ENCODE measurements at places on chromosomes 6 and 20. TPM values are rescaled to one million over a fixed set of nuclear protein-coding genes. Genes with fewer than 3 reads are reported as not detected.
A peak's percentile ranks its signal among the peaks of the same experiment; 100 is the strongest.

DNA sequence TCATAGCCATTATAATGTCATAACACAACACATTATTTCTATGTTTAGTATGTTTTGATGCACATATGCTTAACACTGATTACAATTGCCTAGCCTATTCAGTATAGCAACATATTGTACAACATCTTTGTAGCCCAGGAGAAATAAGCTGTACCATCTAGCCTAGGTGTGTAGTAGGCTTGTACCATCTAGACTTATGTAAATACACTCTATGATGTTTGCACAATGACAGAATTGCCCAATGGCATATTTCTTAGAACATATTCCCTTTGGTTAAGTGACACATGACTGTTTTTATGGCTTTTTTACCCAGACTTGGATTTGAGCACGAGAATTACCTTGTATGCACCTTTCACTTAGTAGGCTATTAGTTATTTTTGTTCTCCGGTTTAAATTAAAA is 64.5 kb upstream of the HIVEP1 start:
- no peaks in the 10 kb centered on the region for H3K4me1 ChIP-seq
- no peaks in the 10 kb centered on the region for H3K27me3 ChIP-seq
- H3K36me3 ChIP-seq = no peaks in the 10 kb centered on the region
- no peak overlapping the region for H3K4me3 ChIP-seq
- no peak overlapping the region for H3K27ac ChIP-seq
- DNase-seq = no peak

The KIAA1755 gene
- 2.8 TPM for total RNA-seq

DNA sequence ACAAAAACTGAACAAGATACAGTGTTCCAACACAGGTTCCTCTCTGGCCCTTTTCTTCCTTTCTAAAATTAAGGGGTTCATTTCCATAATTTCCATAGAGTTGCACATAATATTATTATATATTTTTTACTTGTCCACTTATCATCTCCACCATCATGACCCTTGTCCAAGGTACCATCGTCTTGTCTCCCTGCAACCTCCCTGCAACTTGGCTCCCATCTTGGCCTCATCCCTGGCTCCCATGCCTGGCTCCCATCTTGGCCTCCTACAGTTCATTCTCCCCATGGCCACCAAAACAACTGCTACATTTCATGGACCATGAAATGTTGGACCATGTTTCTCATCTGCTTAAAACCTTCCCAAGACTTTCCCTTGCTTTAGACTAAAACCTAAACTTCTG is 3.1 kb upstream of the KCNB1 start:
- no peak overlapping the region for H3K27ac ChIP-seq
- H3K36me3 ChIP-seq = no peaks in the 10 kb centered on the region
- no peak for DNase-seq
- no peaks in the 10 kb centered on the region for H3K4me1 ChIP-seq

DNA sequence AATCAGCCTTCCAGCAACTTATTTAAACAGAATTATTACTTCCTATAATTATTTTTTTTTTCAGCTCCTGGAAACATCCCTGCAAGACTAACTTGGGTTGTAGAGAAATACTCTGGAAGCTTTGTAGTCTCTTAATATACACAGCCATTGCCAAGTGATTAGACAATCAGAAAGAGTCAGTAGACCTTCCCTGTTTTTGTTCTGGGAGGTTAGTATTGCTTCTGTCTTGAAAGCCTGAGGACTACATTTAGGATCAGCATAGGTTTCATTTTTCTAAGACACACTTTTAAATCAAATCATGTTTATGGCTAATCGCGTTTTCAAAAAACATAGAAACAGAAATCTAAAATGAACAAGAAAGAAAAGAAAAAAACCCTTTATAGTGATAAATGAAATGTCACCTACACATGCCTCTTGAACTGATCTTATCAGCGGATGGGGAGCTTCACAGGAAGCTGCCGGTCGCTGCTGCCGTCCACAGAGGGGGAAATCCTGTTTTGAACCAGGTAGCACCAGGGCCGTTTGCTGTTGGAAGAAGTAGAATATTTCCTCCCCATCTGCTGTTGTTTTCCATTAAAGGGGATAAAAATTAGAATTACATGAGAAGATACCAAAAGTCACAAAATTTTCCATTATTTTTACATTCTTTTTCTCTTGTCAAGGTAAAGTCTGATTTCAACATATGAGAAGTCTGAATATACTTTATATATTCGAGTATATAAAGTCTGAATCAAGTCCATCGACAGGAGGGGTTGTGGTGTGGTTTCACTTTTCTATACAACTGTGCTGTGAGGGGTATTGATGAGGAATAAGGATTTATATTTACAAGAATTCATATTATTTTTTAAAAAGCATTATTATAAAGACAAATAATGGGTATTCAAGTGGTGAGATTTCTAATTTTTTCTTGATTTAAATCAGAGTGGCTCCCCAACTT is 94.6 kb downstream of the ARMC2 start:
- no peaks in the 10 kb centered on the region for H3K27me3 ChIP-seq
- H3K27ac ChIP-seq = no peak overlapping the region
- H3K4me3 ChIP-seq = no peak overlapping the region
- no peak for DNase-seq
- H3K4me1 ChIP-seq = peaks cover 21% of the 10 kb centered on the region

- DNase-seq = peak; percentile 93
- H3K4me3 ChIP-seq = no peak overlapping the region
- H3K27ac ChIP-seq = peak overlapping the region; percentile 44
Observed at GRCh38 chr6:16723826-16724225, 37.4 kb downstream of the ATXN1 start.

The PGK2 gene
- not detected for total RNA-seq

DNA sequence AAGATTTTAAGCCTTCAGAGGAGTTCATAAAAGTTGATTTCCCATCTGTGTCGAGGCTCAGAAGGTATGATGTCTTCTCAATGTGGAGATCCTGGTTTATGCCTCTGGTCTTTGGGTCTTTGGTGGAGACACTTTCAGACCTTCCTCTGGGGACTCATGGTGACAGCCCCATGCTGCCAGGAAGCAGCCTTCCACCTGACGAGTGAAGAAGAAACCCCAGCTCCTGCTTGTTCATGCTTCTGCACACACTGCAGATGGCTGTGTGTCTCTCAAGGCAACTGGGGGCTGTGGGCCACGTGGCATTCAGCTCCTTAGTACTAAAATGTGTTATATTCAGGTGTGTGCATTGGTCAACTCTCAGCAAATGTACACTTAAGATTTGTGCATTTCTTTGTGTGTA is 4.9 kb upstream of the SCP2D1 start:
- H3K4me1 ChIP-seq = no peaks in the 10 kb centered on the region
- H3K36me3 ChIP-seq = no peaks in the 10 kb centered on the region
- no peaks in the 10 kb centered on the region for H3K27me3 ChIP-seq
- no peak for DNase-seq
- H3K4me3 ChIP-seq = no peak overlapping the region

DNA sequence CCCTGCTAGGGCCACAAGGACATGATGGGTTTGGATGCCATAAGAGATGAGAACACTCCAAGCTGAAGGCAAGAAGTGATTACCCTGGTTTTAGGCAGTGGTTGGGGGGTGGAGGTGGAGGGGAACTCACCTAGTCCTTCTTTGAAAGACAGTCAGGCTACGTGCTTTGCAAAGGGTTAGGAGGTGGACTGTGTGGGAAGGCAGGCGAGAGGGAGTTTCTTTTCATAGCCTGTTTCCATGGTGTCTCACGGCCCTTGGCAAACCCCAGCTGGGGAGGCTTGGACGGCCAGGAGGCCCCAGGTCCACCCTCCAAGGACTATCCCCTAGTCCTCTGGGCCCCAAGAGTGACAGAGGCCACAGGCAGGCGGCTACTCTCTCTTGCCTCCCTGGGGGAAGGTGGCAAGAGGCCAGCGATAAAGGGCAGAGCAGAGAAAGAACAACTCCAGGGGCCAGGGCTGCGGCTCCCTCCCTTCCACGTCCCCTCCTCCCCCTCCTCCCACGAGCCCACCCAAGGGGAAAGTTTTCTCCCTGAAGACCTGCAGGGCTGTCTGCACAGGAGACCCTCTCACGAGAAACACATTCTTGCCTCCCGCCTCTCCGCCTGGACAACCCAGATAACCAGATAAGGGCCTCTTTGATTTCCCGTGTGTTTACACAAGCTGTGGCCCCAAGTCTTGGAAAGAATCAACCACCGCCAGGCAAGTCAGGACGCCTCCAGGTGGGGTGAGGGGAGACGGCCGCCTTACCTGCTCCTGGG is 74.4 kb downstream of the NOL4L start:
- H3K27me3 ChIP-seq = no peaks in the 10 kb centered on the region
- H3K27ac ChIP-seq = no peak overlapping the region
- no peaks in the 10 kb centered on the region for H3K4me1 ChIP-seq
- H3K4me3 ChIP-seq = no peak overlapping the region
- no peak for DNase-seq

- no peak overlapping the region for H3K4me3 ChIP-seq
- no peaks in the 10 kb centered on the region for H3K36me3 ChIP-seq
- no peak overlapping the region for H3K27ac ChIP-seq
- no peaks in the 10 kb centered on the region for H3K4me1 ChIP-seq
Observed at GRCh38 chr6:20173833-20174792, 38.2 kb downstream of the MBOAT1 start.

Measured in fibroblast of lung (primary cell).